ENCODE measurements at places on chromosomes 2 and 18.

DNA sequence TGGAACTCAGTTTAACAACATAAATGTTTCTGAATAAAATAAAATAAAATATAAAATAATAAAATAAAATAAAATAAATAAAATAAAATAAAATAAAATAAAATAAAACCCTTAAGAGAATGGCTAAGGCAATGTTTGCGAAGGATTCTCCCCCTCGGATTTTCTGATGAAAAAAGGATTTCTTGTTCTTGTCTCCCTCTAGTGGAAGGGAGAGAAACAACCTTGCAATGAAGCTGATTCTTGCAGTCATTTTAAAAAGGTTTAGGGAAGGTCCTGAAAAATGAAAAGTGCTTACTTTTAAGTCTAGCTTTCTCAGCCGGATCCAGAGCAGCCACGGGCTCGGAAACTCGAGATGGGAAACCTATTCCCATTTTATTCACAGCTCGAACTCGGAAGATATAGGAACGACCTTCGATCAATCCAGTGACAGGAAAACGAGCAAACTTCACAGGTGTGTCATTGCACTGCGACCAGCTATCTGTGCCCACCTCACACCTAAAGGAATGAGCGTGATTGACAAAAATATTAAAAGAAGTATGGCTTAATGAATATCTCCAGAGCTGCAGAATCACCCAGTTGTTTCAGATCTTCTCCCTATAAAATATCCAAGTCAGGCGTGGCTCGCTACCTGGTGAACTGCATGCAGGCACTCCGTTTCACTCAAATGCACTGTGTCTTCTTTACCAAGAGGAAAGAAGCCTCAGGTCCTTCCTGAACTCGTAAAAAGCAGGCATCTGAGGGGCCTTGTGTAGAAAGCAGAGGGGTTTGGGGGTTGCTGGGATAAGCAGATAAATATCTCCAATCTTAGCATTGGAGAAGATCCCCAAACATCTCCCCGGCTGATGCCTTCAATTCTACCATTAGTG lies 68.1 kb downstream of the MYOM1 start:
- peak; percentile 23 for DNase-seq

- DNase-seq = no peak
These were observed 51.7 kb downstream of the TNS1 start for GRCh38 chr2:217951091-217951490.

DNA sequence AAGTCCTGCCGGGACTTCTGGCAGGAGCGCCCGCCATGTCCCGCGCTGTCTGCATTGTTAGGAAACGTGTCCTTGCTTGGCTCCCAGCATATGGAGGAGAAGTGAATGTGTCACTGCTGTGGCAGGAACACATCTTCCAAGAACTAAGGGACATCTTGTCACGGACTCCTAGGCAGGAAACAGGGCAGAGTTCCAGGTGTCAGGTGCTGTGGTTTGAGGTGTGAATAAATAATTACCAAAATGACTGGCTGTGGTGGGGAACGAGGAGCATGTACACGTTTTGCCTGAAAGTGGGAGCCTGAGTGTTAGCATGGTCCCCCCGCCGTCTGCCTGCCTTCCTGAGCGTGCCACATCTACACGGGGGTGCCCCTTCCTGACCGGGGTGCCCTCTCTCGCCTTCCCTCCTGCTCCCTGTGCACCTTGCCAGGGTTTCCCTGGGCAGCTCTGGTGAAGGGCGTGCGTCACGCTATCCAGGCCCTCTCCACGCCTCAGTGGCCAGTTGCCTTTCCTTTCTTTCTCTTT lies 237.5 kb downstream of the LDLRAD4 start:
- no peak for DNase-seq

DNA sequence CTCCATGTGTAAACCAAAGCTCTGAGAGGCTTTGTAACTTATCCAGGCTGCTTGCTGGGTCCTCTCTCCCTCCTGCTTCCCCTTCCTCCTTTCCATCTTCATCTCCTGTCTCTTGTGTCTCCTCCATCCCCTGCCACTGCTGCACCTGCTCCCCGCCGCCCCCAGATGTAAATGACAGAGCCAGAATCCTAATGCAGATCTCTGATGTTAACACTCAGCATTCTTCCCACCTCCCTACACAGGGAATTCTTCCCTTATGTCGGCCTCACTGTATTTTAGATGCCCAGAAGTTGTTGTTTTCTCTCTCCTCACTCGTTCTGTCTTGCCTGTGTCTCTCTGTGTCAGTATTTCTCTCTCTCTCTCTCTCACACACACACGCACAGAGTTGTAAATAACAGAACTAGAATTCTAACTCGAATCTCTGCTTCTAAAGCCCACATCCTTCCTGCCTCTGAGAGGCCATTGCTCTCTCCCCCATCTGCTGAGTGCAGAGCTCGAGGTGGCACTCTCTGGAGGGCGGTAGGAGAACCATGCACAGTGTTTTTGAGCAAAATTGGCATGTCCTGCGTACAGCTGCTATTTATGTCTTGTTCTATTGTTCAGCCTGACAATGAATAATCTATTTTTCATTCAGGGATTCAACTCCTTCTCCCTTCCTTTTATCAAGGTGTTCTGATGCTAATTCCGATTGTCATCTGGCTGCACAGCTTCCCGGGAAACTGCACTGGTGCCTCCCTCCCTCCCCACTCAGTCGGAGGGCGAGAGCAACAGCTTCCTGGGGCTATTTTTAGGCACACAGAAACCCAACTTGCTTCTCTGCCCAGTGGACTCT lies 219.9 kb downstream of the SH3RF3 start:
- no peak for DNase-seq

- peak; percentile 1 for DNase-seq
These were observed 192.5 kb upstream of the FAM98A start for GRCh38 chr2:33791625-33792024.

- DNase-seq = no peak
These were observed 26.5 kb upstream of the PXDN start for GRCh38 chr2:1770566-1771380.

DNA sequence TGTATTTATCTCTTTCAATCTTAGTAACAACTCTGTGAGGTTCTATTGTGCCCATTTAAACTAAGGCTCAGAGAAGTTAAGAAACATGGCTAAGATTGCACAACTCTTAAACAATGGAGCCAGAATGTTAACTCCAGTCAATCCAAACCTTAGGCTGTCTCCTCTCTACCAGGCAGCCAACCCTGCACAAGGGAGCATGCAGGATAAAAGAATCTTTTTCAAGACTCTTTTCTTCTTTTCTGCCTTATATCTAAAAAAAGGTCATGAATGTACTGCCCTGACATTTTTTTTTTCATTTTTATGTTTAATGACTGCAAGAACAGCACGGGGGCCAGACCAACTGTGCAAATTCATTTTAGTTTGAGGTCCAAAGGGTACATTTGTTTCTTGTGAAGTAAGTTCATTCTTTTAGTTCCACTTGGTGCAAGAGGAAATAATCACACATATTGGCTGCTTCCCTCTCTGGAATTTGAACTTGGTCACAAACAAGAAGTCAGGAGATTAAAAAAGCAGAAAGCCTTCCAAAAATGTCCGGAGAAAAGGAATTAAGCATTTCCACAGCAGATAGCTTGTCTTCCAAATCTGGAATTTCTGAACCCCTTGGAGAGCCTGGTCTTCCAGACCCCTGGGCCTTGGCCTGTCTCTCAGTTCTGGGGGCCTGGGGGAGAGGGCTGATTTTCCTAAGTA lies 96.0 kb upstream of the RIOK3 start:
- DNase-seq = no peak

DNA sequence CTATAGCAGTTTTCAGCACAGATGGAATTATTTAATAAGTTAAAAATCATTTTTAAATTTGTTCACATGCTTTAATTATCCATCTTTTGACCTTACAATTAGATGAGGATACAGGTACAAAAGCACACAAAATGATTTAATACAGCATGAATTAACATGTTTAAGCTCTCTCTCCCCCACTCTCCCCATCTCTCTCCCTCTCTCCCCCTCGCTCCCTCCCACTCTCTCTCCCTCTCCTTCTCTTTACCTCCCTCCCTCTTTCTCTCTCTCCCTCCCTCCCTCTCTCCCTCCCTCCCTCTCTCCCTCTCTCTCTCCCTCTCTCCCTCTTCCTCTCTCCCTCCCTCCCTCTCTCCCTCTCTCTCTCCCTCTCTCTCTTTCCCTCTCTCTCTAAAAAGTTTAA lies 7.6 kb downstream of the NBAS start:
- DNase-seq = no peak

DNA sequence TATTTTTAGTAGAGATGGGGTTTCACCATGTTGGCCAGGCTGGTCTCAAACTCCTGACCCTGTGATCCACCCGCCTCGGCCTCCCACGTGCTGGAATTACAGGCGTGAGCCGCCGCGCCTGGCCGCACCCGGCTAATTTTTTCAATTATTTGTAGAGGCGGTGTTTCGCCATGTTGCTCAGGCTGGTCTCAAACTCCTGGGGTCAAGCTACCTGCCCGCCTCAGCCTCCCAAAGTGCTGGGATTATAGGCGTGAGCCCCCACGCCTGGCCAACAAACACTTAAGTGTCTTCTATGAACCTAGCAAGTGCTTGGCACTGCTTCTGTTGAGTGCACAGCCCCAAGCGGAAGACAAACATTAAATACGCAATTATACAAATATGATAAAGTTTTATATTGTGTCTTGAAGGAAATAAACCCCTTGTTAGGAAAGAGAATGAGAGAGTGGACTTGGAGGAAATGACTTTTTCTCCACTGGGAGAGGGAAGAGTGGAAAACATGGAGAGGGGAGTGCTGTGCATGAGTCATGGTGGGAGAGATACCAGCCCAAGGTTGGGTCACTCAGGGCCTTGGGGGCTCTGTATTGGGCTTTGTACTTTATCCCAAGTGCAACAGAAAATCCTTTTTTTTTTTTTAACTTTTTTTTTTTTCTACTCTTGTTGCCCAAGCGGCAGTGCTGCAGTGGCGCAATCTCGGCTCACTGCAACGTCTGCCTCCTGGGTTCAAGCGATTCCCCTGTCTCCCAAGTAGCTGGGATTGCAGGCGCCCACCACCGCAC lies 41.4 kb upstream of the ACTR2 start:
- DNase-seq = no peak

- DNase-seq = no peak
These were observed 42.0 kb downstream of the NEURL3 start for GRCh38 chr2:96463119-96463518.

GRCh38 chr18:22467760-22468553 lies 50.2 kb upstream of the CTAGE1 start:
- peak; percentile 83 for DNase-seq

DNA sequence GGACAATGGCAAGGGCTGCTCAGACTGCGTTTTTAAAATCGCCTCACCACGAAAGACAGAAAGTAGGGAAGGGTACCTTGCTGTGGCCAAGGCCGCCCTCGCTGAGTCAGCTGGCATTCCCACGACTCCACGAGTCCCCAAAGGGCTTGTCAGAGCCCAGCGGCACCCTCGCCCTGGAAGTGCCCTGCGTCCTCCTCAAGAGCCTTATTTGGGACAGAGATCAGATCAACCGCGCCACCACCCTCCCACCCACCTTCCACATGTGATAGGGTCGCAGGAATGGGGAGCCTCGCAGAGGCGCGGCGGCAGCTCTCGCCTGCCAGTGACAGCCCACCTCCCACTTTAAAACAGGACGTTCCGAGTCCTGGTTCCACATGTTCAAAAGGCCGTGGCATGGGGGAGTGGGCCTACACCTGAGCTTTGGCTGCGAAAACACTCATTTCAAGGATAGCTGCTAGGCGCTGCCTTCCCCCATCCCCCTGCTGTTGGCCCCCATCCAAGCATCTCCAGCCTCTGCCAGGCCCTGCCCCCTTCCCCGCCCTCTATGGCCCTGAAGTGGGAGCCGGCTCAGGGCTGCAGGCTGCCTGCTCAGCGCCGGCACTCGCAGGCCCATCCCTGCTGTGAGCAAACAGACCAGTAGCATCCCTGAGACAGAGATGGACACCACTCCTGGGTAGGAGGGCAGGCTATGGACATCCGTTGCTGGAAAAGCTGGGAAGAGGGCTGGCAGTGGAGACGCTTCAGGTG lies 38.1 kb upstream of the ARHGEF4 start:
- no peak for DNase-seq

- DNase-seq = peak; percentile 29
These were observed 1.6 kb downstream of the KANSL1L start for GRCh38 chr2:210169516-210170195.

GRCh38 chr2:233329489-233330135 lies 22.0 kb downstream of the SAG start:
- DNase-seq = no peak

GRCh38 chr2:104929663-104930062 lies 75.7 kb downstream of the POU3F3 start:
- no peak for DNase-seq

GRCh38 chr2:159853101-159853500 lies 55.1 kb upstream of the CD302 start:
- DNase-seq = no peak

GRCh38 chr2:10205162-10205475 lies 82.6 kb downstream of the RRM2 start:
- DNase-seq = no peak

- DNase-seq = no peak
These were observed 115.4 kb downstream of the SCG2 start for GRCh38 chr2:223486751-223487150.

- DNase-seq = no peak
These were observed 25.2 kb upstream of the FAM110C start for GRCh38 chr2:71309-72035.

DNA sequence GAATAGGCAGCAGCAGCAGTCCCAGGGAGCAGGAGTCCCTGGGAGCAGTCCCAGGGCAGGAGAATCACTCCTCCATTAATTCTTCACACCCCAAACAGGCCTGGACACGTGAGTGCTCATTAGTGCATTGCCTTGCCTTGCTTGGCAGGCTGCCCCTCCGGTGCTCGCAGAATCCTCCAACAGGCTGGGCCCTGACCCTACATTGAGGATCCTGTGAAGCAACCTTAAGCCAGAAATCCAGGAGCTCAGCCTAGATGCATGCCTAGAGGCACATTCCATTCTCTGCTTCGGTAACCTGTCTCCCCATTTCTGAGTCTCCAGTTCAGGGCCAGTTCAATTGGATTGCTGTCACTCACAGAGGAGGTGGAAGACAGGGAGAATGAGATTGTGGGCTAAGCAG lies 97.4 kb upstream of the LRATD1 start:
- DNase-seq = no peak

DNA sequence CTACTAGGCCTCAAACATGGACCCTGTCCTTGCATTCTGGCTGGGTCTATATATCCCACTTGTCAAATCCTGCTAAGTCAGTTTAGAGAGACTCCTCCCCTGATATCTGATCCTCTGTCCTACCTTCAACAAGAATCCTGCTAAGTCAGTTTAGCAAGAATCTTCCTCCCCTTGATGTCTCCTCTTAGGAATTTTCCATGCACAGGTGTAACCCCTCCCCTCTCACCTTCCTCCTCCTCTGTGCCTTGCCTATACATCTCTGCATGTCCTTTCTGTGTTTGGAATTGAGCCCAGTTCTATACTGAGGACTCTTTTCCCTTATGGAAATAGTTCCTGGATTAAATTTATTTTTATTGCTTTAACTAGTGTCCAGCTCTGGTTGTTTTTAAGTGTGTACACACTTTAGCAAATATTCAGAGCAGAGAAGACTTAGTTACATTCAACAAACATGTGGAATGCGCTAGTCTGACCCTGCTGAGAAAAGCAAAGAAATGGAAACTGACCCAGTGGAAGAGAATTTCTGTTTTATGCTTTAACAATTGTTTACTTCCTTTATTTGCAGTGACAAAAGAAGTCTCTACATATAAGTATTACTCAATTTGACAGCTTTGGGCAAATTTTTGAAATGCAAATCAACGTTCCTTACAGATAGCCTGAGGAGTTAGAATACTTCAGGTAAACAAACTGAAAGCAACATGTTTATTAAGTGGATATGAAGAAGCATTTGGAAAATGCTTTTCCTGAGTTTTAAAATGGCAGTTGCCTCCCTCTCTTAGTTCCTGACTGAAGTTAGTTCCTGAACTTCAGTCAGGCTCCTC lies 80.6 kb downstream of the RIT2 start:
- DNase-seq = no peak

All from NCI-H460 (cell line).